Uterus (tissue), 4 donors: ENCODE measurements at places on chromosomes 3 and 15. TPM values are rescaled to one million over a fixed set of nuclear protein-coding genes. Genes with fewer than 3 reads are reported as not detected.

DNA sequence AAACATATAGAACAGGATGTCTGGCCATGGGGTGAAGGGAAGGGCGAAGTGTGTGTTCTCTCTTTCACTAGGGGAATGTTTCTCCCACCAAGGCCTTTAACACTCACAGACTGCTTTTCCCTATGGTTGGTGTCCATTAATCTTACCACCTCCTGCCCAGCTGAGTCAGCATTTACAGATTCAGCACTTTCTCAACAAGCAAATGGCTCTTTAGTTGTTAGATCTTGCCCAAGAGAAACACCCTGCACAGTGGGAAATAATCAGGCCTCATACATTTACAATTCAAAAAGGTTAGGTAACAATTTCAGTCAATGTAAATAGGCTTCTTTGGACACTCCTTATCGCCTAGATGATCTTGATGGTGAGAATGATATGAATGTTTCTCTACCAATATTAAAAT is 418.2 kb downstream of the EPHA3 start:
- DNase-seq = no peak

DNA sequence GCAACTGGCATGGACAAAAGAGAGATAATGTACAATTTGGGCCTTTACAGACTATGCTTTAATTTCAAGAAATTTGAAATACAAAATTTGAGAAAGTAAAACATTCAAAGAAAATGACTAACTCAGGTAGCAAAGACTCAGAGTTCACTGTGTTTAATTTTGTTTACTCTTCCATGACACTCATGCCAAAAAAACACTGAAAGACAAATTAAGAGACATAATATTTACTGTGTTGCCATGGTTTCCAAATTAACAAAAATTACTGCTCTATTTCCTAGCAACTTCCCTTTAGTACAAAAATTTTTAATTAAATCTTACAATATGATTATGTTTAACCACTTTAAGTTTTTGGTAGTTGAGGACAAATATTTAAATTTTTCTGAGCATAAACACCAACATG is 29.6 kb downstream of the LRRFIP2 start:
- no peak for DNase-seq

DNA sequence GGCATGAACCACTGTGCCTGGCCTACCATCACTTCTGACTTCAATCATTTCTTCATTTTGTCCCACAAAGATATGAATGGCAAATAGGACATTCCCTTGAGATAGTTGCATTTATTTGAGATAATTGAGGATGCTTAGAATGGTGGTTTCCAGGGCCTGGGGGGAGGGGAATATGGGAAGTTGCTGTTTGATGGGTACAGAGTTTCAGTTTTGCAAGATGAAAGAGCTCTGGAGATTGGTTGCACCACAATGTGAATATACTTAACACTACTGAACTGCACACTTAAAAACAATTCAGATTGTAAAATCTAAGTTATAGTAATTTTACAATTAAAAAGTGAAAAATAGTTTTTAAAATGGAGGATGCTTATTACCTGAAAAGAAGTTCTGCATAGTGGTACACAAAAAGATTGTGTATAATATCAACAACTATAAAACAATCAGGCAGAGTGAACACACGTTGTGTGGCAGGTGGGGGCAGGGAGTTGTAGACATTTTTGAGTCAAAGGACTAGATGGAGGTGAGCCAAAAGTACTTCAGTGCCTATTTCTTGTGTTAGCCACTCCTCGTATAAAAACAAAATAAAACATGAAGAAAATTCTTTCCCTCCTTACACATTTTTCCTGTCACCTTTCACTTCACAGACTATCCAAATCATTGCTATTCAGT is 18.5 kb upstream of the RIOX2 start:
- DNase-seq = no peak

- DNase-seq = no peak
Measured at GRCh38 chr15:63628123-63628822, 31.1 kb downstream of the FBXL22 start.

The GOLGA6B gene
- total RNA-seq = not detected

DNA sequence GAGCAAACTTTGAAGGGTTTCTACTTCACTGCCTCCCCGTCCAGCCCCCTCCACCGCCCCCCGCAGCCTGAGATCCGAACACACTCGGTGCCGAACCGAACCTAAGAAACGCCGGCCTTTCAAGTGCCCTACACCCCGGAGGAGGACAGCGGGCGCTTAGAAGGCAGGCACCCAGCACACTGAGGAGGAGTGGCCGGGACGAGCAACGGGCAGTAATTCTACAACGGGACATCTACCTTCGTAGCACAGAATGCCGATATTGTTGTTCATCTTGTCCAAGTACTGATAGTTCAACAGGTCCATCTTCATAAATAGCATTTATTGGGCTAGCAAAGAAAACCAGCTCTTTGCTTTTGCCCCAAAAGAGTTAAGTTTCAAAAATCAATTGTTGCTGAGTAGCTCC is 513 bp downstream of the VGLL4 start:
- DNase-seq = peak; percentile 53

DNA sequence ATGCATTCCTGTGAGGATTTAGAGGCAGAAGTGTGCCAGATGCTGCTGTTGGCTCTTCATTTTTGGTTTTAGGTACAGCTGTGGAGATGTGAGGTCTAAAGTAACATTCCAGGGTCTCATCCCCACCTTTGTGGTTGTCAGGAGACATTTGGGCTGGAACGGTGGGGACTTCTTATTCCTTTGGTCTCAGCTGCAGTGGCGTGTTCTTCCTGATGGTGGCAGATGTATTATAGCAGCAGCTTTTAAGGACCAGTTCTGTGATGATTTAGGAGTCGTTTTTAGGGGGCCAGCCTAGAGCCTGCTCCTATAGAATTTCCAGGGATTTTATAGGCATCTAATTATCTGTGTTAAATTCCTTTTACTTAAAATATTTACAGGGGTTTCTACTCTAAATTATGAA is 221.0 kb upstream of the EOMES start:
- no peak for DNase-seq

DNA sequence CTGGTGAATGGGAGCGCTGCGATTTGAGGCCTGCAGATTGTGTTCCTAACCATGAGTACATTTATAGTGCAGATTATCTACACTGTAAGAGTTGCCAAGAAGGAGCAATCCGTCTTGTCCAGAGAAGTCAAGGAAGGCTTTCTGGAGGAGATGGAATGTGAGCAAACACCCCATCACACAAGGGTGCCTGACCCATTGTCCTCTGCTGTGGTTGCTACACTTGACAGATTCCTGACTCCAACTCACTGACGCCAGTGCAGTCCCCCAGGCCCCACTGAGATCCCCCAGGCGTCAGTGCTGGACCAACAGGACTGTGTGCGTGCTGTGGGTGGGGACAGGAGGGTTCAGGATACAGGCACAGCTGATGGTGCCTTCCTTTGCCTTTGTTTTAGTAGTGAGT is 135.9 kb upstream of the TPM1 start:
- no peak for DNase-seq

DNA sequence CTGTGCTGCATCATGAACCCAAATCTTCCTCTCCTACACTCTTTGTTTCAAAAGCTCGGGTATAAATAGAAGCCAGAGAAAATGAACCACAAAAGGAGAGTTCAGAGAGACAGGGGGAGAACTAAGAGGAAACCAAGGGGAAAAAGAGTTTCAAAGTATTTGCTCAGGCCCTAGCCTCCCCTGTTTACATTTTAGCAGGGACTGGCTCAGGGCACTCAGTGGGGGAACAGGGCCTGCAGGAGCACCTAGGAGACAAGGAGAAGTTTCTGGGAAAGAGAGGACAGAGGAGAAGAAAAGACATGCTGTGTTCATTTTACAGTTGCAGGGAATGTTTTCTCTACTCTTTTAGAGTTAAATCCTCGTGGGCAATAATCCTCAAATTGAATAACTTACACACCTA is 8.5 kb upstream of the IL17RD start:
- no peak for DNase-seq

The PLEKHO2 gene
- total RNA-seq = 31.0 TPM

The GOLGA6L7 gene
- not detected for total RNA-seq

The DAZL gene
- not detected for total RNA-seq

DNA sequence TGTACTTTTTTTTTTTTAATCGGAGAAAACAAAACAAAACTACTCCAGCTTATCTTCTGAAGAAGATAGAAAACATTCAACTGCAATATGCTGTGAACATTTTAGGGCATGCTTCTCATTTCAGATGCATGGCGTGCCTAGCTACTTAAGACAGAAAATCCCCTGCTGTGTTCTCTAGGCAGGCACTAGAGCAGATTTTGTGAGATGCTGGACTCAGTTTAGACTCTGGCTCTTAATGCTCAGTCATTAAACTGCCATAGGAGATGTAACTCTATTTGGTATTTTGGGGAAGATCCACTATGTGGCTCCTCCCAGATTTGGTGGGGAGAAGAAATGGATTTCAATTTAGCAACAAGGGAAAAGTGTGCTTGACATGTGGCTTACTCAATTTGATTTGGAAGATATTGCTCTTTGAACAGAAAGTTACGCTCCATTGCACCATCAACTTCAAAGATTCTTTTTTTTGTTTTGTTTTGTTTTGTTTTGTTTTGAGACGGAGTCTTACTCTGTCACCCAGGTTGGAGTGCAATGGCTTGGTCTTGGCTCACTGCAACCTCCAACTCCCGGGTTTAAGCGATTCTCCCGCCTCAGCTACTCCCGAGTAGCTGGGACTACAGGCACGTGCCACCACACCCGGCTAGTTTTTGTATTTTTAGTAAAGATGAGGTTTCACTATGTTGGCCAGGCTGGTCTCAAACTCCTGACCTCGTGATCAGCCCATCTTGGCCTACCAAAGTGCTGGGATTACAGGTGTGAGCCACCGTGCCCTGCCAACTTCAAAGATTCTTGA is 62.0 kb upstream of the LEKR1 start:
- no peak for DNase-seq

DNA sequence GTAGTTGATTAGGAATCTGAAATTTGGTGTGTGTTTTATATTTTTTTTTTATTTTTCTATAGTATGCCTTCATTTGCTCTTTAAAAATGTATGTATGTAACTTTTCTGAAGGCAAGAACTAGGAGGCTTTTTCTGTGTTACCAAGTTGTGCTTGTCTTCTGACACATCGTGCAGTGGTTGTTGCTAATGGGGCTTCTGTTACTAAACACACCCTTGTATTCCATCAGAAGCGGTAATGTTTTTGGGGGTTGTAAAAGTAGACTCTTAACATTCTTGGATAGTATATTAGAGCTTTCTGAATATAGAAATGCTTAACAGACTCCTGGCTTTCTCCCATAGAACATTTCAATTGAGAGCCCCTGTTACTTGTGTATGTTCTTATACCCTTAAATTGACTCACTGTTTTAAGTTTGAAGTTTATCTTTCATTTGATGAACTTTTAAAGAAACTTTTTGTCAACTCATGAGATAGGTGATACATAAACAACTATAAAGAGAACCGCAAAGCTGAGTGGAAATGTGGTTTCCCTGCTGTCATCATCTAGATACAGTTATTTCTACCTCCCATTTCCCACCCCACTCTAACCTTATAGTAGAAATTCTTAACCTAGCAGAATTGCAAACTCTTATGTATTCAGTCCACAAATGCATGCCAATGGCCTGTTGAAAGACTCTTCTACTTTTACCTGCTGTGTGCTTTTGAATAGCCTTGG is 2.5 kb downstream of the TIPARP start:
- no peak for DNase-seq

DNA sequence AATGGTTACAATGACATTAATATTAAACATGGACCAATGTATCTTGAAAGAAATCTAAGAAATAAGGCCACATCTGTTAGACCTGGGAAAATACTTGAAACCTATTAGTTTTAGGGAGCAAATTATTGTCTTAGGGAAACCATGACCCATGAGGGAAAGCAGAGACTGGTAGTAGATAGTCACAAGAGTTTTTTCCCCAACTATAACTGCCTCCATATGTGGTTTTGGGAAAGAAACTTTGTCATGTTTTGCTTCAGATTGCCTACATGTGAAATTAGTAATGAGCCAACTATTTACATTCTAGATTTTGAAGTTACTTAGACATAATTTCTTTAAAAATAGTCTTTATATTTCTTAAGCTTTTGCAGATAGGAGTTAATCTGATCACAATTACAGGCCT is 474.9 kb downstream of the ROBO2 start:
- DNase-seq = no peak

GRCh38 chr3:130789782-130790322 is 43.2 kb upstream of the PIK3R4 start:
- no peak for DNase-seq

GRCh38 chr15:99537344-99537743 is 28.4 kb upstream of the MEF2A start:
- no peak for DNase-seq

The EPHA3 gene
- 5.6 TPM for total RNA-seq

GRCh38 chr3:119219069-119219468 is 21.6 kb downstream of the B4GALT4 start:
- DNase-seq = no peak

The DAPK2 gene
- total RNA-seq = 5.3 TPM

DNA sequence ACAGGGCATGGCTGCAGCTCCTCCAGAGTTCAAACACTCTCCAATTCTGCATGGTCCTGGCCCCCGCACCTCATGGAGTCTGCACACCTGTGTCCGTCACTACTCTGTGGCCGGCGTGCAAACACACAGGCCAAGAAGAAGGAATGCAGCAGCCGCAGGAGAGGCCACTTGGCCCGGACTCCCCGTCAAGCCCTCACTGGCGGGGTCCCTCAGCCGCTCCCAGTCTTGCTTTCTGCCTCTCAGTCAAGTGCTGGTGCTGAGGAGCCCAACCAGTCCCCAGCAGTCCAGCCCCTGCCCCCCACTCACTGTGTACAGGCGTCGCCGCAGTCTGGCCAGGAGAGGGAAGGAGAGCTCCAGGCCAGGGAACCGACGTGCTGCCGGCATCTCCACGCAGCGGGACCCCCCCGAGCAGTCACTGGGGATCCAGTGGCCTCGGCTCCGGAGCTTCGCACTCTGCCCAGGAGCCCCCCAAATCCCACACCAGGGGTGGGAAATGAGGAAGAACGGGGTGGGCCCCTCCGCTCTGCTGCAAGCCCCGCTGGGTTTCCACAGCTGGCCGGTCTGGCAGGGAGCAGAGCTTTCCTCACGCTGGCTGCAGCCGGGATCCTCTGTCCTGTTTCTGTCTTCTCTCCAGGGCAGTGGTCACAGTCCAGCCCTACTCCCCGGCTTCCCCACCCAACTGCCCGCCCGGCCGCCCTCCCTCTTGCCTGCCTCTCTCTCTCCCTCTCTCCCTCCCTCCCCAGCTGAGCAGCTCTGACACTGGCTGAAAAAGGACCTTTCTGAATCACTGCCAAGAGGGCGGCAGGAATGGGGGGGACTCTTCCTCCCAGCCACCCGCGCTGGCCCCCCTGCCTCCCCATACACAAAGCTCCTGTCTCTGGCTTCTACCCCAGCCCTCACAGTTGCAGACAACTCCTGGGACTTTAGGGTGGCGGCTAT is 16.0 kb downstream of the TNK2 start:
- peak; percentile 68 for DNase-seq

GRCh38 chr3:11463591-11463990 is 180.1 kb downstream of the VGLL4 start:
- no peak for DNase-seq

- DNase-seq = no peak
Measured at GRCh38 chr3:79187426-79187825, 580.4 kb downstream of the ROBO1 start.
